ENCODE measurements at places on chromosomes 16 and 17.

DNA sequence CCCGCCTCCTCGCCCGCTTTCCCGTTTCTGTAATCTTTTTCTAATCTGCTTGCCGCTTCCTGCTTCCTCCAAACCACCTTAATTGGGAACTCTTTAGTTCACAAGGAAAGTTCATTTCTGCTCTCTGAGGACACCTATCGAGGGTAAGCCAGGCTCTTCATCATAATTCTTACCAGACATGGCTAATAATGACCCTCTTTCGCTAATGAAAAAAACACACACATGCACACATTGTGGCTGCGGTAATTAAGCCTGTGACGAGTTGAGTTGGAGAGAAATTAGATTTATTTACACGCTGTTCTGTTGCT is 100.6 kb downstream of the ZNF423 start:
- peak; percentile 28 for DNase-seq

GRCh38 chr17:63665527-63666214 is 34.3 kb downstream of the LIMD2 start:
- no peak for DNase-seq

GRCh38 chr17:930258-930657 is 49.3 kb downstream of the NXN start:
- peak; percentile 77 for DNase-seq

GRCh38 chr17:6212766-6213165 is 142.6 kb downstream of the WSCD1 start:
- no peak for DNase-seq

DNA sequence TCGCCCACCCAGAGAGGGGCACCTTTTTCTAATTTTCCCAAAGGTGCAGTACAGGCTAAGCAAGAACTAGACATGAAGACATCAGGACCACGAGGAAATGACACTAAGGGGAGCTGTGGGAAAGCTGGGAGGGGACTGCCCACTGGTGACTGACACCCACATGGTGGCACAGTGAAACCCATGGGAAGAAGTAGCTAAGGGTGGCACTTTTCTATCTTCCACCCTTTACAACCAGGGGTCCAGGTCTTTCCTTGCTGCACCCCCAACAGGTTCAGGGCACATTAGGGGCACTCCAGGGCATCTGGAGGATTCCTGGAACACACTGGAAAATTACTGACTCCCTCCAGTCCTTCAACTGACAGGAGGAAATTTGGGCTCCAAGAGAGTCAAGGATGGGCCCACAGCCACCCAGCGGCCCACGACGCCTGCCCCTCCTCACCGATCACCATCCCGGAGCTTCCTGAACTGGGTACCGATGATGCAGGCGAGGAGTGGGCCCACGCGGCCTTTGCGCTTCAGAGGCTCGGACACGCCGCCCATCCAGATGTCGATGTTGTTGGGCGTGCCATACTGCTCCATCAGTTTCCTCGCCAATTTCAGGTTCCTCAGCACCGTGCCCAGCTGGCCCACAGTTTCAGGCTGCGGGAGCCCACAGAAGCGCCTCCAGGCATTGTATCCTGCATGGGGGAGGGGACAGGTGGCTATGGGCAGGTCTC is 9.4 kb downstream of the MPO start:
- no peak for DNase-seq

- DNase-seq, result no peak
Measured at GRCh38 chr17:78496311-78496710, 80.9 kb downstream of the DNAH17 start.

- DNase-seq, result no peak
Measured at GRCh38 chr16:76899767-76900166, 291.2 kb upstream of the MON1B start.

DNA sequence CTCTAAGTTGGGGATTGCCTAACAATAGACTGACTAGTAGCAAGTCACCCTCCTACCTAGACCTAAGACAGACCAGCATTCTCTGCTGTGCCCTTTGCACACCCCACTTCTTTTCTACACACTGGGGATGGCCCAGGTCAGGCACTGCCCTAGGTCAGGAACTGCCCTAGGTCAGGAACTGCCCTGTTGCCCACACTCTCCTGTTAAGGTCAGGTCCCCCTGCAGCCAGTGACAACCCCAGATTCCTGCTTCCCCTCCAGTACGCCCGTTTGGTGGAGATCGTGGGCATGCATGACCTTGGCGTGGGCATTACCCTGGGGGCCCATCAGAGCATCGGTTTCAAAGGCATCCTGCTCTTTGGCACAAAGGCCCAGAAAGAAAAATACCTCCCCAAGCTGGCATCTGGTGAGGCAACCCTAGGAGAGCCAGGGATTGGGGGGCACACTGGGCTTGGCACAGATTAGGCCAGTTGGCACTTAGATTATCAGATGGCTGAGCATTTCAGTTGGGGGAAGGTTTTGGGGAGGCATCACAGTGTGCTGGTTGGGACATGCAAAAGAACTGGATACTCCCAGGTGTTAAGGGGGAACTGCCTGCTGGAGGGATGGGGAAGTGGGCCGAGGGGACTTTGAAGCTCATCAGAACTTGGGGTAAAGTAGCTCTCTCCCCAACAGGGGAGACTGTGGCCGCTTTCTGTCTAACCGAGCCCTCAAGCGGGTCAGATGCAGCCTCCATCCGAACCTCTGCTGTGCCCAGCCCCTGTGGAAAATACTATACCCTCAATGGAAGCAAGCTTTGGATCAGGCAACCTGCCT is 1.7 kb downstream of the ACADVL start:
- DNase-seq, result no peak

- no peak for DNase-seq
Measured at GRCh38 chr16:26134588-26134987, 442.8 kb downstream of the HS3ST4 start.

GRCh38 chr17:47929218-47930000 is 12.0 kb upstream of the PNPO start:
- DNase-seq, result no peak

DNA sequence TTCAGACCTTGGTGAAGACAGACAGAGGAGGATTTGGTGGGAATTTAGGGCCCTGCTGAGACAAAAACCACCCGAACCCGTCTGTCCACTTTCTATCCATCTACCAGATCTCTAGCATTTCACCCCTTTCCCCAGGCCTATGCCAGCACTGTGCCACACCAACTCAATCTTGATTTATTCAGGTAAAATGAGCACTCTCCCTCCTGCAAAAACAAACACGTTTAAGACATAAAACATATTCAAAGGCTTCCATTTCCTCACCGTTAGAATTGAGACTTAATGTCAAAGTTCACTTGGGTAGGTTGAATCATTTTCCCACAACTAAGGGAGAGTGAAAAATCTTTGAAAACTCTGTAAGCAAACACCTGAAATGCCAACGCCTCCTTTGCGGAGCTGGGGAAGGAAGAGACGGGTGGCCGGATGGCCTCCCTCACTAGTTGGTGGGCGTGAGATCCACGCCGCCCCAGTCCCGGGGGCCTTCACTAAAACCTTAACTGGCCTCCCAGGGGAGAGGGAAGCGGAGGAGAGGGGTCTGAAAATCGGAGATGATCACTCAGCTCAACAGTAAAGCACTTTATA is 862 bp downstream of the DCAKD start:
- DNase-seq, result peak; percentile 84

DNA sequence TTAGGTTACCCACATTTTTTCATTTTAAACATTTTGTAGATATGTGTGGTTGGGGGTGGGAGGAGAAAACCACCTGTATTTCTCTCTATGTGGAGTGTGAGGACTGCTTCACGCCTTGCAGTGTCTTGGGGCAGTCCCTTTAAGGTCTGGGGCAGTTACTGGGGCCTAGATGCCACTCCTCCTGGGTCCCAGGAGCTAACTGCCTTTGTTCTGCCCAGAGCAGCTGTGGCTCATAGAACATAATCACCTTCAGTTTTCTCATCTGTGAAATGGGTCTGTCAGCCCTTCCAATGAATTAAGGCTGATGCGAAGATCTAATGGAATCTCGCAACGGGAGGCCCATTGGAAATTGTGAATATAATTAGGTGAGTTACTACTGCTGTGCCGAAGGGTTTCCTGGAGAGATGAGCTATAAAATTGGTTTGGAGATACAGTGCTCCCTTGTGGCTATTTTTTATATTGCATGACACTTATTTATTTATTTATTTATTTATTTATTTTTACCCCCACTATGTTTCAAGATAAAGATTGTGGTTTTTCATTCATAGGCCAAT is 22.9 kb downstream of the DHRS7C start:
- DNase-seq, result peak; percentile 56

DNA sequence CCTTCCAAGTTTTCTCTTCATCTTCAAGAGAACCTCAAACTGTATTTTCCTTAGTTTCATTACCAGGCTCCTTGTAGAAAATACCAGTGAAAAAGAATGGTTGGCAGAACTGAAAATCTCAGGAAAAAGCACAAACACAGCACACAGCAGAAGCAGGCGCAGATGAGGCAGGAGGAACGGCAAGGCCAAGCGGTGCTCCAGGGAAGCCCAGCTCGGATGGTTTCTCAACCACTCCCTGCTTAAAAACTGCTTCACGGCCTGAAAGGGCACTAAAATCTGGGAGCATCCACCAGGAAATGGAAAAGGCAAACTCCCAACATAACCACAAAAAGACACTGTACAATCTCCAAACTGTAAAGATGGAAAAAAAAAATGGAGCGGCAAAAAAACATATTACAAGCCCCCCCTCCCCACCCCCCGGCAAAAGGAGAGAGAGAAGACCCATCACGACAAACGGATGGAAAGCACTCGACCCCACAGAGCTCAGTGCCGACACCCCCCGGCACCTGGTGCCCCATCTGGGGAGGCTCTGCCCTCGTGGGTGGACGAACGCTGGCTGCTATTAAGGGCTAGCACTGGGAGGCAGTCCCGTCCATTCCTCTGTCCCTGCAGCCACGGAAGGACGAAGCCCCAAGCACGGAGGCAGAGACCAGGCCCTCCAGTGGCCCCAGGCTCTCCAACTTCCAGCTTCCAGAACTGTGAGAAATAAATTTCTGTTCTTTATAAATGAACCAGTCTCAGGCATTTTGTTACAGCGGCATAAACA is 127.5 kb downstream of the ZNF778 start:
- DNase-seq, result no peak

- DNase-seq, result no peak
Measured at GRCh38 chr16:8053437-8053836, 536.9 kb downstream of the TMEM114 start.

GRCh38 chr17:32593003-32593402 is 106.2 kb downstream of the CDK5R1 start:
- DNase-seq, result peak; percentile 3

- DNase-seq, result no peak
Measured at GRCh38 chr17:83144421-83145357, 65.3 kb downstream of the METRNL start.

- peak; percentile 64 for DNase-seq
Measured at GRCh38 chr17:81387100-81388090, 7.9 kb upstream of the BAHCC1 start.

- peak; percentile 88 for DNase-seq
Measured at GRCh38 chr17:43661699-43662412, at the start of gene MEOX1. Gene MEOX1, minus strand, starts transcription at chr17:43661922. Its CDS starts 388 bp downstream, at chr17:43661534.

DNA sequence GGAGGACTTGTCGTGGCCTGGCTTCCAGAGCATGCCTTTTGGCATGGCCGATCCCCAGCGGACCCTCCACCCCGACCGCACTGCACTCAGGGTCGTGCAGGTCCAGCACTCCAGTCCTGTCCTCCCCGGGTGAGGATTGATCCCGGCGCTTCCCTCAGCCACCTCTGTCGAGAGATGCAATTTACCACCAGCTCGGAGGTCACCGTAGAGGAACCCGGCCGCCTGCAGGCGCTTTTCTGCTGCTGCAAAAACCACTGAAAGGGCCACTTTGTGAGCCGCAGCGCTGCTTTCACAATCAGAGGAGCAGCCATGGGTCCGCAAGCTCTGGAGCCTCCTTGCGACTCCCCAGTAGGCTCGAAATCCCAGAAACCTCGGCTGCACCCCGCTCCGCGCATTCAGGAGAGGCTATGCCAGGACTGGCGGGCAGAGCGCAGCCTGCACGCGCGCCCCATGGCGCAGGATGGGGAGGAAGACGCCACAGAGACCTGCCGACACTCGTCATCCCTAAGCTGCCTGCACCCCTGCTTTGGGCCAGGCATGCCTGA is 134.2 kb downstream of the HS3ST2 start:
- no peak for DNase-seq

GRCh38 chr16:17359788-17360390 is 110.9 kb downstream of the XYLT1 start:
- no peak for DNase-seq

- DNase-seq, result no peak
Measured at GRCh38 chr16:72873044-72873443, 174.9 kb downstream of the ZFHX3 start.

DNA sequence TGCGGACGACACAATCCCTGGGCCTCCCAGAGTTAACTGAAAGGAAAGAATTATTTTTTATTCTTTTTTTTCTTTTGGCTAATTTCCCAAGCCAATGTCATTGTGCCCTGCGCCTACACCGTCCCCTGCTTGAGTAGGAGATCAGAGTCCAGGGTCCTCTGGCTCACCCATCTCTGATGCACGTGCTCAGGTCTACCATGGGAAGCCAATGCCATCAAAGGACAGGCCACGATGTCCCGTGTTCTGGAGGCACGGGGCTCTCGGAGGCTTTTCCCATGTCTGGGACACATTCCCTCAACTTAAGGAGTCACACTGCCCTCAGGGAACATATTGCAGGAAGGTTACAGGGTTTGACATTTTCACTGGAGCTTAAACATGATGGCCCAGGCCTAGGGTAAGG is 123.7 kb downstream of the SLC39A11 start:
- DNase-seq, result no peak

- no peak for DNase-seq
Measured at GRCh38 chr16:77581706-77582105, 140.6 kb upstream of the NUDT7 start.

DNA sequence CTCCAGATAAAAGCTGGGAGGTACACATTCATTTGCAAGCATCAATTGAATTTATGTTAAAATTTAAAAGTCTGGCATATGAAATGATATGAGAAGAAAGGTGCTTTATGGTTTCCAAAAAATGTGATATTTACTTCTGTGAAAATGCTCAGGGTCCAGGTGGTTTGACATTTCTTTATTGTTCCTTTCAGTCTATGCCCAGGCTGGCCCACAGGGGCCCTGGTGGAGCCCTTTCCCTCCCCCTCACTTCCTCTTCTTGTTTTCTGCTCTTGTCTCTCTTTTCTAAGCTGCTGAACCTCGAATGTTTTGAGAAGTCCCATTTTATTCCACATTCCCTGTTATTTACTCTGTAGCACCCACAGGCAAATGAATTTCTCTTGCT is 127.8 kb downstream of the HS3ST3B1 start:
- DNase-seq, result no peak

DNA sequence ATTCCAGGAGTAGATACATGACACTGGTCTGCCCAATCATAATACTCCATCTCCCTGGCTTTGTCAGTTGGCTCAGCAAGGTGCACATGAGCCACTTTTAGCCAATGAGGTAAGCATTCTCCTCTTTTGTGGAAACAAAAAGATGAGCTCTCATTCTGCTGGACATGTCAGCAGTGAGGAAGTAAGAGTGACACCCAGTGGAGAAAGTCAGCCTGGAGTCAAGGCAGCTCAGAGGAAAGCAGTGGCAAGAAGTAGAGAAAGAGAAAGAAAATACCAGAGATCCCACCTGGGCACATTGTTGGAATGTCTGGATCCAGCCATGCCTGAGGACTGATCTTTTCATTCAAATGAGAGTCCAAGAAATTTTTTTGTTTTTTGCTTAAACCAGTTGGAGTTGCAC is 496.9 kb upstream of the C16orf82 start:
- DNase-seq, result peak; percentile 2

Data from PC-3 (cell line).